ENCODE measurements at places on chromosomes 11 and 22.
A peak's percentile ranks its signal among the peaks of the same experiment; 100 is the strongest.

DNA sequence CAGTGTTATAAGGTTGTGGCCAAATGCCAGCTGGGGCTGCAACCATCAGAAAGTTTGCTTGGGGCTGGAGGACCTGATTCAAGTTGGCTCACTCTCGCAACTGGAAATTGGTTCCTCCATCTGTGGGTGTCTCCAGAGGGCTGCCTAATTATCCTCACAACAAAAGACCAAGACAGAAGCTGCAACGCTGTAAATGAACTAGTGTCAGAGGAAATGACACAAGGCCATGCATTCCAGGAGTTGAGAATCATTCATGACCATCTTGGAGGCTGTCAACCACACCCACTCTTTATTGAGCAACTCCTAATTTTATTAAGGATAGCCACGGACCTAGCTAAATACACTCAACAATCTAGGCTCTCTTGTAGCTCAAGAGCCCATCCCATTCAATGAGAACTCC, 1060.8 kb downstream of the OPCML start:
- no peak for DNase-seq
- no peaks in the 10 kb centered on the region for H3K4me1 ChIP-seq
- H3K4me3 ChIP-seq, result no peak overlapping the region

GRCh38 chr11:117743121-117743815, 53.7 kb downstream of the DSCAML1 start:
- H3K27me3 ChIP-seq, result peaks cover 8% of the 10 kb centered on the region
- no peaks in the 10 kb centered on the region for H3K36me3 ChIP-seq
- H3K4me1 ChIP-seq, result peaks cover 18% of the 10 kb centered on the region
- no peak for DNase-seq

DNA sequence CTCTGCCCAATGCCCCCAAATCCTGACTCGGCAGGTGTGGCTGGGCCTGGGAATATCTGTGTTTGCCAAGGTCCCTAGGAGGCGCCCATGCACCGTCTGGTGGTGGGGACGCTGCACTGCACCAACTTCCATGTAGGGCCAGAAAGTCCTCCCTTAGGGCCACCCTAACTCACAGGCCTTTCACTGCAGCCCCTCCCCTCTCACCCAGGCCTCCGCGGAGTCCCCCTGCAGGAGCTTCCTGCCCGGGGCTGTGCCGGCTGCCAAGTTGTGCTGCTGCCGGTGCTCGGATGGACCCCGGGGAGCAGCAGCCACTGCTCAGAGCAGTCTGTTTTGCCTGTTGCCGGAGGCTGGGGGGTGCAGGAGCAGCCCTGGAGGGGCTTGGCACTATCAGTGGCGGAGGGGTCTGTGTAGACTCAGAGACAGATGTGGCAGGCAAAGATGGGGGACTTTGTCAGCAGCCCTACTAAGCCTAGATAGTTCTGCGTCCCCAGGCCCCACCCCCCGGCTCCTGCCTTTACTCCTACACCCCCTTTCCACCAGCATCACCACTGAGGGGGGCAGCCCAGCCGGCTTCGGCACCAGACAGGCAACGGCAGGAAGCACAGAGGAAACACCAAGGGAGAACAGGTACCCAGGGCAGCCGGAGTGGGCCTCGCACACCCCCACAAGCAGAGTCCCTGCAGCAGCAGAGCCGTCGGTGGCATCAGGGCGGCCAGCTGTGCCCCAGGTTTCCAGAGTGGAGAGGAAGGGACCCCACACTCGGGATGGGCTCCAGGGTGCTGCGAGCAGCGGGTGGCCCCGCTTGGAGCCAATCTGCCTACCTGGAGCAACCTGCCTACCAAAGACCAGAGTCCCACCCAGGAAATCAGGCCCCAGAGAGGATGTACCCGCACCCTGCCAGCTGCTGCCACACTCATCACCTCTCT, 124.3 kb downstream of the TRIM29 start:
- DNase-seq, result no peak
- no peak overlapping the region for H3K27ac ChIP-seq

DNA sequence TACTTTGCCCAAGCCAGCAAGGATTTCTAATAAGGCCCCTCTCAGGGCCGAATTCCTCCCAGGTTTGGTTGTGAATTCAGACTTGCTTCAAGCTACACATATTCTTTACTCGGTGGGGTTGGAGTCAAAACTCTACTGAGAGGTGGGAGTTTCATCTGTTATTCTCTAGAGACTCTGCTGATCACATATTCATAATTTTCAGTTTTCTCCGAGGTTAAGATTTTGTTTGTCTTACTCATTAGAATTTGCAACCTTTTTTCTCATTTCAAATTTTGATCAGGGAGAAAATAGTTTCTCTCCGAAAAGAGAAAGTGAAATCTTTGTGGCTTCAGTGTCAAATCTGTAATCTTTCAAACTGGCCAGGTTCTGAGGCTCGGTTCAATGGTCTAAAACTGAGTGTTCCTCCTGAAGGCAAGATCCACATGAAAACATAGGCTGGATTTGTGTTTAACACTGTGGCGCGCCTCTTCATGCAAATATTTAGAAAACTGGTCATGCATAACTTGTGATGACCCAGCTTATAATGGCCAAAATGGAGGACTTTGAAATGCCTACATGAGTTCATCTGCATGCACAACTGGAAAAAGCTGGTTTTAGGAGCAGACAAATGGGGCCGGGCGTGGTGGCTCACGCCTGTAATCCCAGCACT, 21.5 kb upstream of the GSTP1 start:
- peaks cover 49% of the 10 kb centered on the region for H3K27me3 ChIP-seq
- H3K4me1 ChIP-seq, result peaks cover 16% of the 10 kb centered on the region
- no peaks in the 10 kb centered on the region for H3K36me3 ChIP-seq
- H3K4me3 ChIP-seq, result peak overlapping the region; percentile 18
- H3K27ac ChIP-seq, result peak overlapping the region; percentile 10

DNA sequence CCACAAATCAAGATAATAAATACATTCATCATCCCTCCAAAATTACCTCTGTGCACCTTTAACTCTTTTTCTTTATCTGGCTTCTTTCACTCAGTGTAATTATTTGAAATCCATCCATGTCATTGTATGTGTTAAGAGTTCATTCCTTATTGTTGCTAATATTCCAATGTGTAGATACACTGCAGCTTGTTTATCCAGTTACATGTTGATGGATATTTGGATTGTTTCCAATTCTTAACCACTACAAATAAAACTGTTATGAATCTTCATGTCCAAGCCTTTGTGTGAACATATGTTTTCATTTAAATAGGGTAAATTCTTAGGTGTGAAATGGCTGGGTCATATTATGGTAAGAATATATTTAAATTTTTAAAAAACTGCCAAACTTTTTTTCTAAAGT, 323.3 kb upstream of the NCAM1 start:
- no peak overlapping the region for H3K4me3 ChIP-seq
- H3K27me3 ChIP-seq, result peaks cover 23% of the 10 kb centered on the region
- DNase-seq, result no peak
- no peaks in the 10 kb centered on the region for H3K36me3 ChIP-seq
- H3K27ac ChIP-seq, result no peak overlapping the region
- H3K4me1 ChIP-seq, result no peaks in the 10 kb centered on the region

GRCh38 chr22:36027935-36028645, 534 bp downstream of the RBFOX2 start:
- peaks cover 16% of the 10 kb centered on the region for H3K4me1 ChIP-seq
- H3K36me3 ChIP-seq, result peaks cover 2% of the 10 kb centered on the region
- H3K27ac ChIP-seq, result peak overlapping the region; percentile 37
- peaks cover 44% of the 10 kb centered on the region for H3K27me3 ChIP-seq

DNA sequence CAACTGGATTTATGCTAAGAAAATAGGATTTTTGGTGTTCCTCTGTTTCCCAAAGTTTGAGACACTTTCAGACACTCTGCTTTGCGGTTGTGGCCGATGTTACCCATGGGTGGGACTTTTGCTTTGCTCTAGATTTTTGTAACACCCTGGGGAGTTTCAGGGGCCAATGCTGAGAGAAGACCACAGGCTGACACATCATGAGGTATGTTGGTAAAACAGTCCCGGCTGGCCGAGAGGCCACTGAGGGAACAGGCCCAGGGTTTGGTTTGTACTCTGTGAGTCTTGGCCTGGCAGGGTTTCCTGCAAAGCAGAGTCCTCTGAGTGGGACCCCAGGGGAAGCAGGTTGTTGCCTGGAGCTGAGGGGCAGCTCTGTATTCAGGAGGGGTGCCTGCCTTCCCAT, 78.5 kb upstream of the PITPNB start:
- no peaks in the 10 kb centered on the region for H3K36me3 ChIP-seq
- no peak overlapping the region for H3K27ac ChIP-seq
- DNase-seq, result no peak
- H3K27me3 ChIP-seq, result no peaks in the 10 kb centered on the region

- H3K27me3 ChIP-seq, result no peaks in the 10 kb centered on the region
- no peak for DNase-seq
- no peaks in the 10 kb centered on the region for H3K4me1 ChIP-seq
- H3K4me3 ChIP-seq, result no peak overlapping the region
- no peaks in the 10 kb centered on the region for H3K36me3 ChIP-seq
- no peak overlapping the region for H3K27ac ChIP-seq
Observed at GRCh38 chr11:23732026-23732425, 764.8 kb upstream of the LUZP2 start.

GRCh38 chr11:16392616-16393015, 36.3 kb upstream of the SOX6 start:
- H3K27me3 ChIP-seq, result no peaks in the 10 kb centered on the region
- DNase-seq, result no peak
- no peak overlapping the region for H3K27ac ChIP-seq
- no peaks in the 10 kb centered on the region for H3K36me3 ChIP-seq

- DNase-seq, result no peak
- H3K27ac ChIP-seq, result no peak overlapping the region
- no peaks in the 10 kb centered on the region for H3K36me3 ChIP-seq
Observed at GRCh38 chr11:22734628-22735345, 68.4 kb downstream of the GAS2 start.

DNA sequence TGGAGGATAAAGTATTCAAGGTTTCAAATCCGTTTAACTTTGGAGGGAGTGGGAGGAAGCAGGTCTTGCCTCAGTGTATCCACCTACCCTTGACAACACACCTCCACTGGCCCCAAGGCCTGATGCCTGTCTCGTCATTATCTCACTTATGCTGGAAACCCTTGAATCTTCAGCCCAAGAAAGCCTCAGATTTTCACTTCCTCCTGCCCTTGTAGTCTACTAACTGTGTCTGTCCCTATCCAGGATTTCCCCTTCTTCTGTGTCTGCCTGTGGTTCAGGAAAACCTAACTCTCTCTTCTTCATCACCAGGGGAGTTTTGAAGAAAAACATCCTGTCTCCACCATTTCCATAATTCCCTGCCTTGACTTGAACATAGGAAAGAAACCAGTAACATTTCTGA, 56.1 kb downstream of the SYT9 start:
- no peak for DNase-seq
- H3K27me3 ChIP-seq, result no peaks in the 10 kb centered on the region
- no peak overlapping the region for H3K4me3 ChIP-seq
- no peaks in the 10 kb centered on the region for H3K4me1 ChIP-seq

GRCh38 chr11:72230764-72231365, 6.3 kb downstream of the INPPL1 start:
- H3K4me3 ChIP-seq, result no peak overlapping the region
- H3K36me3 ChIP-seq, result peaks cover 19% of the 10 kb centered on the region
- DNase-seq, result no peak
- peaks cover 2% of the 10 kb centered on the region for H3K4me1 ChIP-seq
- no peak overlapping the region for H3K27ac ChIP-seq

GRCh38 chr11:73469401-73469800, 93.2 kb downstream of the RELT start:
- no peak overlapping the region for H3K4me3 ChIP-seq
- H3K4me1 ChIP-seq, result no peaks in the 10 kb centered on the region
- no peaks in the 10 kb centered on the region for H3K27me3 ChIP-seq

GRCh38 chr11:96942855-96943254, 553.0 kb downstream of the JRKL start:
- H3K27ac ChIP-seq, result no peak overlapping the region
- no peaks in the 10 kb centered on the region for H3K36me3 ChIP-seq
- H3K27me3 ChIP-seq, result no peaks in the 10 kb centered on the region
- no peak overlapping the region for H3K4me3 ChIP-seq

- no peak overlapping the region for H3K4me3 ChIP-seq
- no peaks in the 10 kb centered on the region for H3K27me3 ChIP-seq
- peak; percentile 26 for DNase-seq
Observed at GRCh38 chr11:133896028-133896427, 50.7 kb upstream of the SPATA19 start.

- H3K27ac ChIP-seq, result no peak overlapping the region
- DNase-seq, result no peak
- peaks cover 19% of the 10 kb centered on the region for H3K27me3 ChIP-seq
Observed at GRCh38 chr22:37546437-37547250, 13.6 kb upstream of the CDC42EP1 start.

DNA sequence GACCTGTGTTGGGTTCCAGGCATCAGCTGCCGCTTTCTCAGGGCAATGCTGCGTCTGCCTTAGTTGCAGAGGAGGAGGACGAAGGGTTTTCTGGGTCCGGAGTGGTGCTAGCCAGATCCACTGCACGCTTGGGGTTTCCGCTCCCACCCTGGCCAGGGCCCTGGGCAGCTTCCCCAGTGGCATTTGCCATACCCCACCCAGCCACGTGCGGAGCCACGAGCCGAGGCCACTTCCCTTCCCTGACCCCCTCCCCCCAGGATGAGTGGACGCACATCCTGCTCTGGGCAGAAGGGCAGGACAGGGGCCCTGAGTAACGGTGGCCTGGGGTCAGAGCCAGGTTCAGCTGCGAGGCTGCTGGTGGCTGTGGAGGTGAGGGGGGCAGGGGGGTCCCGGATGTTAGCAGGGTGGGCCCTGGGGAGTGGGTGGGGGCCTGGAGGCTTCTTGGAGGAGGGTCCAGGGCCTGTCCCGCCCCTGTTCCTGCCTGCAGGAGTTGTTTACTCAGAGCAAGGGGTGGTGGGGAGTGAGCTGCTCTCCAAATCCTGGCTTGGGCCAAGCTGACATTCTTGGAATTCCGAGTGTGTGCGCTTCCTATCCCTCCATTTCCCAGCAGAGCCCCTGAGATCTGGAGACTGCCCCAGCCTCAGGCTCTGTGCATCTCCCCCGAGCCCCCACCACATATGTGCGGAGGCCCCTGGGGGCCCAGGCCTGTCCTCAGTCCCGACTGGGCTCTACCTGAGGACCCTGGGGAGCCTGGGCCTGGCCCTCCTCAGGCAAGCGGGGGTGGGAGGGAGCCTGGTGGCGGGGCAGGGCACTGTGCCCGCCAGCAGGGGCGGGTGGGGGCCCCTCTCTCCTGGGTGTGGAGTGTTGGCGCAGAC, 1.4 kb downstream of the TSPAN4 start:
- DNase-seq, result no peak
- H3K4me1 ChIP-seq, result peaks cover 29% of the 10 kb centered on the region
- peaks cover 6% of the 10 kb centered on the region for H3K27me3 ChIP-seq
- no peak overlapping the region for H3K27ac ChIP-seq
- peak overlapping the region; percentile 63 for H3K4me3 ChIP-seq

DNA sequence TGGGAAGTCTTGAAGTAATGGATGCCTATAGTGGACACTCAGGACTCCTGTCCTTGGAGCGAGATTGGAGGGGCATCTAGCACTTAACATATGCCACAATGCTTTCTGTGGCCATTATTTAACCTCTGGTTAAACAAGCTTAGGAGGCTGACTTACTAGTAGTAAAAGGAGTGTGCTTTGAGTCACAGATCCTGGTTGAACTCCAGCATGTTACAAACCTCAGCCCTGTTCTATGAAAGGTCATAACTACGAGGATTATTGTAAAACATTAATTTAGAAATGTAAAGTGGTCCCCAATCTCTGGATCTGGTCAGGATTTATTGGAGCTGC, 1.1 kb upstream of the LBHD1 start:
- no peaks in the 10 kb centered on the region for H3K27me3 ChIP-seq
- H3K4me3 ChIP-seq, result peak overlapping the region; percentile 95
- peaks cover 60% of the 10 kb centered on the region for H3K4me1 ChIP-seq
- H3K36me3 ChIP-seq, result peaks cover 39% of the 10 kb centered on the region

GRCh38 chr11:66604155-66604554, 11.2 kb downstream of the CCS start:
- no peak for DNase-seq
- H3K4me3 ChIP-seq, result no peak overlapping the region
- H3K27ac ChIP-seq, result no peak overlapping the region
- H3K36me3 ChIP-seq, result peaks cover 7% of the 10 kb centered on the region
- H3K4me1 ChIP-seq, result no peaks in the 10 kb centered on the region
